ENCODE measurements at places on chromosomes 6 and 20.

GRCh38 chr20:1286267-1287024 lies 20.4 kb downstream of the SNPH start:
- DNase-seq: peak; percentile 41

- no peak for DNase-seq
Observed at GRCh38 chr6:110560239-110561007, 84.0 kb upstream of the SLC22A16 start.

- DNase-seq: no peak
Observed at GRCh38 chr6:36800223-36801076, 38.8 kb downstream of the CPNE5 start.

GRCh38 chr6:27889275-27889627 lies 22.9 kb downstream of the OR2B2 start:
- no peak for DNase-seq

- DNase-seq: no peak
Observed at GRCh38 chr20:15542655-15543054, 1030.6 kb downstream of the KIF16B start.

DNA sequence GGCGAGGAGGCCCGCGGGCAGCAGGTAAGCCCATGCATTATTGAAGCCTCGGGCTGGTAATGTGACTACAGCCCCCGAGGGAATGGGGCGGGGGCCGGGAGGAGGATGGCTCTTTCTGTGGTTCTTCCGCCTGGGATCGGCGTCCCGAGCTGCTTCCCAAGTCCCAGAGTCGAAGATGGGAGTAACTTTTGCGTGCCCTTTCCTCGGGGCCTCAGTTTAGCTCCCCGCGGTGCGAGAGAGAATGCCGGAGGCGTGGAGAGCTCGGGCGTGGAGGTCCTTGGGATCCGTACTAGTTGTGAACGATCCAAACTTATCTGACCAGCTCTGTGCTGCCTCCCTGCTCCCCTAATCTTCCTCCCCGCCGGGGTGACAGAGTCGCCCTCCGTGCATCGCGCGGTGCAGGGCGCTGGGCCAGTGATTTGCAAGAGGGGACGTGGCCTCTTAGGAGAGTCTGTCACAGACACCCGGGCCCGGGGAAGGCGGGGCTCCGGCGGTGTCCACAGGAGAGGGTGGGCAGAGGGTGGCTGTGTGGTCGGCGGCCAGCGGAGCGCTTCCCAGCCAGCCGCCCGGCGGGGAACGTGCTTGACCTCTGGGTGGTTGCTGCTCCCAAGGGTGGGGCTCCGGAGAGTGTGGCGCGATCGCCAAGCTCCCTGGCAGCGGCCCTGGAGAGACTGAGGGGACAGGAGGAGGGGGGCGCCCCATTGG lies 815 bp downstream of the UTRN start:
- DNase-seq: peak; percentile 87

- DNase-seq: peak; percentile 75
Observed at GRCh38 chr6:6494677-6495076, 93.8 kb upstream of the LY86 start.

- DNase-seq: no peak
Observed at GRCh38 chr20:63814891-63815614, 16.0 kb downstream of the ZBTB46 start.

DNA sequence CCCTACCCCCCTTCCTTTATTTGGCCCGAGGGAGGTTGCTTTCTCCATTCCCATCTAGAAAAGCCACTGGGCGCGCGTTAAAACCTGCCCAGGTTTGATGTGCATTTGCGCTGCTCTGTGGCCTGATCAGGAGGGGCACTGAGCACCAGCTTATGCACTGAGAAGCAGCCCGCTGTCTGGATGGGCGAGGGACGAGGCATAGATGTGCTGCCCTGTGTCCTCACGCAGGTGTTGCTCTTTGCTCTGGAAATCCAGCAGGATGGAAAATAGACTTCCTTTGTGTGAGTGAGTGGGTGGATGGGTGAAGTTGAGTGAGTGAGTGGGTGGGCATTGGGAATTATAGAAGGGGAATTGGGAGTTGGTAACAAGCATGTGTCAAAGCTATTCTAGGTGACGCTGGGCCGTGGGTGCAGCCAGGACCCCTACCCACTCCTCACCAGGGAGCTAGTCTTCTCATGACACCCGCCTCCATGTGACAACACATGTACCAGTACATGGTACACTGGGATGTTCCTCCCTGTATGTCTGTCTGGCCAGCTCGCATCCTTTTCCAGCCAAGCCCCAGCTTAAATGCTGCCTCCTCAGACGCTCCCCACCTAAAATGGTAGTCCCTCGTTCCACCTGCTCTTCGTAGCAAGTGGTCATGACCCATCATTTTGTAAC lies 162.6 kb downstream of the DTNBP1 start:
- no peak for DNase-seq

DNA sequence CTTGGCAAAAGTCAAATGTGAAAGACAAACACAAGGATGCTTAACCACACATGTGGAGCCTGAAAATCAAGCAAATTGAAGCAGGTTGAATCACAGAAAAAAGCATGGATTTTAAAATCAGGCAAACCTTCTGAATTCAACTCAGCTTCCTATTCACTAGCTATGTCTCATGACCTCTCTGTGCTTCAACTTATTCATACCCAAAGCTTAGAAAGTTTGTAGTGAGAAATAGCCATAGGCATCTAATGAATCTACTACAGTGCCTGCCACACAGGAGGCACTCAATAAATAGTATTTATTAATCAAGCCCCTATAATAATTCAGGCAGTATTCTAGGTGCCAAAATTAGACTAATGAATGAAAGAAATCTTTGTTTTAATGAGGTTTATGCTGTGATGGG lies 112.2 kb upstream of the TNFAIP3 start:
- no peak for DNase-seq

DNA sequence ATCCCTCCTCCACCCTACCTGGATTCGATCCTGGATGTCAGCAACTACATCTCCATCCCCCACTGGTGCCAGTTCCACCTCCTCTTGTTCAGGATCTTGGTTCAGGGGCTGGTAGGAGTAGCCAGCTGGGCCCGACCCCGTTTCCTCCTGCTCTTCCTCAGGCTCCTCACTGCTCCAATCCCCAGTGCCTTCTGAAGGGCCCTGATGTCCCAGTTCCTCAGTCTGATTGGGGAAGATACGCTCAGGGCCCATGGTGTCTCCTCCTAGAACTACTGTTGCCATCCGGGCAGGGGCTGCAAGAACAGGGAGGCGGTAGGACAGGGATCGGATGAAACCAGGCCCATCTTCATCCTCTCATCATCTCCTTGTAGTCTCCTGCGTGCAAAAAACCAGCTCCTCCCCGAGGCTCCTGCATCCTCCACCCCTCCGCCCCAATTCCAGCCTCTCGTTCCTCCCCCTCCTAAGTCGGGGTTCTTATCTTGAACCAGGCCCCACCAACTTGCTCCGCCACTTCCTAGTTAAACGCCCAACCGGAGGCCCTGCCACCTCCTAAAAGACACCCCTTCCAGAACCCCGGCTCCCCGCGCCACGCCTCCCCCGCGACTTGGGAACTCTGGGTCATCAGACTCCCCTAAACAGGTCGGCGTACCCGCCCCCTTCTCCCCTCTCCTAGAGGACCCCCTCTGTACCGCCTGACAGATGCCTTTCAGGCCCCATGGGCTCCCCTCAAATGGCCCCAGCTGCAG lies 476 bp downstream of the MEA1 start:
- DNase-seq: no peak

- DNase-seq: no peak
Observed at GRCh38 chr20:51803148-51803854, 980 bp upstream of the SALL4 start.

DNA sequence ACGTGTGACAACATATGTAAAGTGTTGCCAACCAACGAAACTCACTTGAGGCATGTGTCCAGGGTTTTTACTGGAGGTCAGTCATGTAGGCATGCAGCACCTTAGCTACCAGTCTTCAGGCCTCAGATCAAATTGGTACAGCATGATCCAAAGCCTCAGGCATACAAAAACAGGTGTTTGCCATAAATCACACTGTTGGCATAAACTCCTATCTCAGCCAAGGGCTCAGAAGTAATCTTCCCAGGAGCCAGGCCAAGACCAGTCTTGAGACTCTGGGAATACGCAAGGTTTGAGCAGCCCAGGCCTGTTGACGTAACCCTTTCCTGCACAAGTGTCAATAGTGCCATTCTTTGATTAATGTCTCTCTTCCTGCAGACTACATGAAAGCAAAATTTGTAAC lies 163.5 kb downstream of the PRL start:
- no peak for DNase-seq

GRCh38 chr6:31879901-31880300 lies 1.1 kb upstream of the SLC44A4 start:
- DNase-seq: no peak

DNA sequence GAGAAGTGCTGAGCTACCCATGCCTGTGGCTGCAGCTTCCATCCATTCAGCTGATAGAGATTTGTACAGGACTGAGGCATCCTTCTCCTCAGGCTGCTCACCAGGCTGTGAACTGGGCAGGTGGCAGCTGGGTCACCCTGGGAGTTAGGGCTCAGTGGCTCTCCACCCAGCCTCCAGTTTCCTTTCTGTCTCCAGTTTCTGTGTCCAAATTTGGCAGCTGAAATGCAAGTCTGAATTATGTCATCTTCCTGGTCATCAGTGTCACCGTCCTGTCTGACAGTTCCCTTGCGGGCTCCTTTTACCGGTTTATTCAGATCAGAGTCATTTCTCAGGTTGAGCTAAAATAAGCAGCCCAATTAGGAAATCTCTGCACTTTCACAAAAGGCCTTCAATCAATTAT lies 93.3 kb downstream of the EDN1 start:
- no peak for DNase-seq

- DNase-seq: no peak
Observed at GRCh38 chr6:118080547-118080946, 173.5 kb downstream of the SLC35F1 start.

GRCh38 chr20:50344232-50345071 lies 153.8 kb downstream of the CEBPB start:
- peak; percentile 51 for DNase-seq

- DNase-seq: no peak
Observed at GRCh38 chr6:133551436-133551835, 310.3 kb downstream of the EYA4 start.

DNA sequence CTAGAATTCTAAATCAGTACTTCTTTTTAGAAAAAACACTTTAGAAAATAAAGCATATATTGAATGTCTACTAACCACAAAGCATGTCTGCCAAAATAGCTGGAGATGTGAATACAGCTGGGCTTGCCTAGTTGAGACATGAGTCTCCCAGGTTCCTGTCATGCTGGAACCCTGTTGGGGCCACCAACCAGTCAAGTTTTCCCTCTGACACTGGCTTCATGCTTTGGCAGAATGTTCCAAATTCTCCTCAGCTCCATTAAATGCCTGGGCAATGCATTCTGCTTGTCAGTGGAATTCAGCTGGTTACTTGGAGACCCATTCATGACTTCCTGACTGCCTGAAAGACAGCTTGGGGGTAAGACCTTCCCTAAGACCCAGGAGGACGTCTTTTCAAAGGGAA lies 87.2 kb downstream of the PRND start:
- DNase-seq: no peak

DNA sequence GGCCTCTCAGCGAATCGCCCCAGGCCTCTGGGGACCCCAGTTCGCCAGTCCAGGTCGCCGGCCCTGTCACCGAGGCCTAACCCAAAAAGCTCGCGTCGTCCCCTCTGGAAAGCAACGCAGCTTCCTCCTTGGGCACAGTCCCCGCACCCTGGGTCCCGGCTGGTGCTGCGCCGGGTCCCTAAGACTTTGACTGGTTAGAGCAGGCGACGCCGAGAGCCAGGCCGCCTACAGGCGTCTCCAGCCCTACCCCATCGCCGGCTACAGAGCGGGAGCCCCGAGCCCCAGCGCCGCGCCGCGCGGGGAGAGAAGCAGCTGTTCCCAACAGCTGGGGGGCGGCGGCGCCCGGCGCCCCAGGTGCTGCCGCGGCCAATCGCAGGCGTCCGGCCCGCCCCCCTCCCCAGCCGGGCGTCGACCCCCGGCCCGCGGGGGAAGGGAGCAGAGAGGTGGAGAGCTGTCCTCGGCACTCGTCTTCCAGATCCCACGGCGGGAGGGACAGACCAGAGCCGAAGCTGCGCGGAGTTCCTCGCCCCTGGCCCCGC lies 540 bp upstream of the RBM24 start:
- peak; percentile 81 for DNase-seq

- no peak for DNase-seq
Observed at GRCh38 chr6:33894438-33894837, 90.6 kb upstream of the MLN start.

DNA sequence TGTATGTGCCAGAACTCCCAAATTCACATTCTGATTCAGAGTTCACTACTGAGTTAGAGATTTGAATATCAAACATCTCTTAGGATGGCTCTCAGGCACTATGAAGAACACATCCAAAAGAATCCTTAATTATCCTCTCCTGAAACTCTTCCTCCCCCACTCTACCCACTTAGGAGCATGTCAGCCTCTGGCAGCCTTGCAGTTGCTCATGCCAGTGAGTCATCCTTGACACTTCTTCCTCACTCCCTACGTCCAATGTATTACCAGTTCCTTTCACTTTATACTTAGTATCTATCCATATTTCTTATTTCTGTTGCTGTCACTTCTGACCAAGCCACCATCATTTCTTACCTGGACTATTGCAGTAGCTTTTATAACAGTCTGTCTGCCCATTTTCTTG lies 192.0 kb upstream of the IMPG1 start:
- no peak for DNase-seq

DNA sequence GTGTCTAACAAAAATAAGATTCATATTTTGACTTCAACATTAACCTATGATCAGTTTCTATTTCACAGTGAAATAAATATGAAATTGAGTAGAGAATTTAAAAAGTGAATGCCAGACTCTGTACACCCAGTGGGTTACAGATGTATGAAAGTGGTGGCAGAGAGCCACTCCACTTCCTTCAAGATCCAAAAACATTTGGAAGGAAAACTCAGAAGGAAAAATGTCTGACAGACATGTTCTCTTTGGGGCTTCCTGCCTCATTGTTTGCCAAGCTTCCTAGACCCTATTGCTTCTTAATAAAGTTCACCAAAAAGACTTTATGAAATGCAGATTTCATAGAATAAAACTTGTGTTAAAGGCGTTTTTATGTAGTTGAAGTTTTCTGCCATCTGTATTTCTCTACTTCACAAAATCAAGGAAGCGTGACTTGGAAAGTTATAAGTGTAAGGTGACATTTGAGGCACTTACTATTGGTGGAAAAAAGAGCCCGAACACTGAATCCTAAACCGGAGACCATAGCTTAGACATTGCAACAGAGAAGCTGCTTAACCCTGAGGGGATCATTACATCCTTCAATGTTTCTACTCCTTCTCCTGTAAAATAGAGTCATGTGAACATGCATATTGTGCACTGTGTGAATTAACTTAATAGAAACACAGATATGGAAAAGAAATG lies 12.8 kb downstream of the HMGCLL1 start:
- no peak for DNase-seq

DNA sequence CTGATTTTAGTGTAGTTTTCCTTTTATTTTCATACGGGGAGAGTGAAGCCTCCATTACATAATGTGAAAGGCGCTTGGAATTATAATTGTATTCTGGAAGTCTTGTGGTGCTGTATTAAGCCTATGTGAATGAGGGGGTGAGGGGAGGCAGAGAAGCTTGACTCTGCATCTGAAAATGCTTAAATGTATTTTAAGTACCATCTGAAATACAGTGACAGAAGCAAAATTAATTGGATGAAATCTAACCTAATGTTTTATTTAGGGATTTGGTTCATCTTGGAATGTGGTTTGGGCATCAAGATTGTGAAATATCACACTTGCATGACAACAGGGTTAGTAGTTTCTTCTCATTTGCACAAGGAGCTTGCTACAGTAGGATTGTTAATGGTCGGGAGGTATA lies 41.2 kb downstream of the TMEM200A start:
- DNase-seq: no peak
